ENCODE measurements at places on chromosomes 4 and X. TPM values are rescaled to one million over a fixed set of nuclear protein-coding genes. Genes with fewer than 3 reads are reported as not detected.
A peak's percentile ranks its signal among the peaks of the same experiment; 100 is the strongest.

DNA sequence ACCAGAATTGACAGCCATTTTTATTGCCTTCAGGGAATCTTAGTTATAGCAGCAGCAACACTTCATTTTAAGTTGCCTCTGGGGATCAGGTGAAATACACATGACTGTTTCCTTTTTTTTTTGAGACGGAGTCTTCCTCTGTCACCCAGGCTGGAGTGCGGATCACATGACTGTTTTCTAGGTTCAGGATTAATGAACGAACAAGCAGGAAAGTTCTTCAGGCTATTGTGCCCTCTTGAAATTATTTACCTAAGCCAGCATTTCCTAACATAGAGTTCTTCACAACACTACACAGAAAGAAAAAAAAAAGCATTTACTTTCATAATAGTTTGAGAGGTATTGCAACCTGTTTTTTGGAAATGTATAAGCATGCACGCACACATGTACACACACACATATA, 2032.8 kb downstream of the PCDH7 start:
- DNase-seq: no peak

GRCh38 chr4:147749811-147750321, 18.0 kb downstream of the ARHGAP10 start:
- DNase-seq: no peak

- DNase-seq: no peak
Measured at GRCh38 chrX:72662020-72662747, 51.9 kb downstream of the PHKA1 start.

The IBSP gene
- not detected for total RNA-seq

The PLP1 gene
- 0.27 TPM for total RNA-seq

The CCDC160 gene
- not detected for total RNA-seq

GRCh38 chr4:82968972-82969371, 41.7 kb downstream of the LIN54 start:
- no peak for DNase-seq

DNA sequence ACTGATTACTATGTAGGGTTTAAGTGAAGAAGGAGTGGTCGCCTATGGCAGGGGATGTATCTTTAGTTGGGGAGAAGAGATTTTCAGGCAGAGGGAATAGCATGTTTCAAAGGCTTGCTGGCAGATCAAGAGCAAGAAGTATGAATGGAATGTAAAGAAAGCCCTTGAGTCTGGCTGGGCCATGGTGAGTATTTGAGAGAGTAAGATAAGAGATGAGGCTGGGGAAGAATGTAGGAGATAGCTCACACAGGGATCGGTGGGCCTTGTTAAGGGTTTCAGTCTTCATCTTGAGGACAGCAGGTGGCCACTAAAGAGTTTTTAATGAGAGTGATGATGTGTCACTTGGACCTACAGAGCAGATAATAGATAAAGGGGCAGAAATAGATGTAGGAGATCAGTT, 319.1 kb upstream of the RPS6KA3 start:
- DNase-seq: no peak

DNA sequence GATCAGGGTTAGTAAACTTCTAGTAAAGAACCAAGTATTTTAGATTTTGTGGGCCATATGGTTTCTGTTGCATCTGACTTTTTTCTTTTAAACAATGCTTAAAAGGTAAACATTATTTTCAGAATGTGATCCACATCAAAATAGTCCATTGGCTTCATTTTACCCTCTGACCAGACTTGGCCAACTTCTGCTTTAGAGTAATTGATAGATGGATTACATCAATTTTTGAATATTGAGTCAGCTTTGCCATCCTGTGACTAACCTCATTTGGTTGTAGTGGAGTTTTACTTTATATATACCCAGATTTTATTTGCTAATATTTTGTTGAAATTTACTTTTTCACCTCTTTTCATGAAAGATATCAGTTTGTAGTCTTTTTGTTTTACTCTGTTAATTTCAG, 559.8 kb downstream of the TLL1 start:
- DNase-seq: no peak

The SLC9A7 gene
- 5.4 TPM for total RNA-seq

DNA sequence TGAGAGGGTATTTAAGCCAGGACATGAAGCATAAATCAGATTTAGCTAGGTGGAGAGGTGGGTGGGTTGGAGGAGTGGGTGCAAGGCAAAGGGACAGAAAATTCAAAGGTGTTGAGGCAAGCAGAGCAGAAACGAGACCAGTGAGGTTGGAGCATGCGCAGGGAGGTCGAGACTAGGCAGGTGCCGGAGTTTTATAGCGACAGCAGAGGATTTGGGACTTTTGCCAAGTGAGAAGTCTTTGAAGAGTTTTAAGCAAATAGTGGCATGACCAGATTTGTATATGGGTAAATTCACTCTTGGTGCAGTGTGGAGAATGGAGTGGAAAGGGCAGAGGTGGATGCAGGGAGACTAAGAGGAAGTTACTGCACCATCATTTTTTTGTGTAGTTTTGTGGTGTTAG, 107.0 kb upstream of the TLR2 start:
- peak; percentile 29 for DNase-seq

- no peak for DNase-seq
Measured at GRCh38 chrX:53486285-53486684, 52.1 kb upstream of the HSD17B10 start.

The CLIC2 gene
- total RNA-seq: 0.28 TPM

The MSX1 gene
- total RNA-seq: 13.8 TPM

DNA sequence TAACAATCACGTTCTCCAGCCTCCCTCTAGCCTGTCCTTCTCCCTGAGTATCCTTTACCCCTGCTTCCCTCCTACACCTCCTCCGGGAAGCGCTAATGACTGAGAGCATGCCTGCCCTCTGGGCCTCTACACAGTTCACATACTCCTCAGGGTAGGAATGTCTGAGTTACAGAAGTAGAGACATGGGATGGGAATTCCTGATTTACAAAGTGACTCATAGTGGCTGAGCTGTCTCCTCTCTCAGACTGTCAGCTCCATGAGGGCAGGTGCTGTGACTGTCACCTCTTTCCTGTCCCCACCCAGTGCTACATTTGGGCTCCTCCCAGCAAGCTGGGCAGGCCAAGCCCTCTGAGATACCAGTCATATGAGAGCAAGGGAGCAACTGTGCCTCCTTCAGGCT, 2.6 kb downstream of the LAS1L start:
- no peak for DNase-seq

- no peak for DNase-seq
Measured at GRCh38 chr4:169907705-169908104, 118.5 kb downstream of the MFAP3L start.

The TCEAL2 gene
- not detected for total RNA-seq

DNA sequence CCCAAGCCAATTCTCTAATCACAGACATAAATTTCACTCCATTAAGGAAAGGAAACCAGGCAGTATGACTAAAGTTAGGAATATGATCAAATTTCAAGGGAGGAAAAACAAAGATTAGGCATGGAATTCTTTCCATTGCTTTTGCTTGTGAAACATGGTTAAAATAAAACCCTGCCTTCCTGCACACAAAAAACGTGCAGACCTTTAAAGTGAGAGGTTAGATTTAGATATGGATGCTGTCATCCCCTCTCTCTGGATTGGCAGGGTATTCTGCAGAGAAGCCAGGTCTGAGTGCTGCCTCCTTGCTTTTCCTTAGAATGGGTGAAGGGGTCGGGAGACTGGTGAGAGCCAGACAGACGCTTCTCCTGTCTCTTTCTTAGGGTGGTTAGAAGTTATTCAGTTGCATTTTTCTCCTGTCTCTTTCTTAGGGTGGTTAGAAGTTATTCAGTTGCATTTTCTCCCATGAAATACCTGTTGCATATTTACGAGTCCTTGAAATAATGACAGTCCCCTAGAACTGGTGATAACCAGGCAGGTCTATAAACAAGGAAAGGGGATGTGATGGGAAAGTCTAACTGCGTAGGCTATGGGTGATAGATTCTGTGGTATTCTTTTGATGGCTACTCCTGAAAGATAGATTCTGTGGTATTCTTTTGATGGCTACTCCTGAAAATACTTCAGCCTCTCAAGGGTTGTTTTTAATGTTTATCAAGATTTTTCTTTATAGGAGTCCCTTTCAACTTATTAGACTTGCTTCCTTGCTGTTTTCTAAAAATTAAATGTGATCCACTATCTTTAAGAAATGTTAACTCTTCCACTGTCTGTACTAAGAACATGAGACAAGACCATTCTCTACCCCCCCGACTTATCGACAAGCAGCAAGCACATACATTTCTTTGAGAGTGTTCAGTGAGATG, 163.6 kb downstream of the SPRY1 start:
- peak; percentile 68 for DNase-seq

GRCh38 chr4:153344131-153345011, at the start of gene MND1:
Gene MND1, plus strand, starts transcription at chr4:153344688. Its CDS starts 50 bp downstream, at chr4:153344738.
- DNase-seq: peak; percentile 64

DNA sequence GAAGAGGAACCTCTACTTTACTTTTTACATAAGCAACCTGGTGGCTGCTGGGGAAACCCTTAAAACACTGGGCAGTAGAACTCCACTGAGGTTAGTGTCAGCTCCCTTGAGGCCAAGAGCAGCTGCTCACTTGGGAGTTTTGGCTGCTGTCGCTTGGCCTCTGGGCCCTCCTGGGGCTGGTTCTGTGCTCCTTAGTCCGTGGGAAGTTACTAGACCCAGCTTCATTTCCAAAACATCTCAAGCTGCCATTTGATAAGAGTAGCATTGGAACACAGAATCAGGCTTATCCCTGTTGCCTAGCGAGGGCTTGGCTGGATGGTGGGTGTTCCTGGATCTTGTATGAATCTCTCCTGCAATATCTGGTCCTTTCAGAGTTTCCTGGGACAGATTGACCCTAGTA, 26.1 kb downstream of the RNF4 start:
- DNase-seq: no peak

The NUDT11 gene
- not detected for total RNA-seq

DNA sequence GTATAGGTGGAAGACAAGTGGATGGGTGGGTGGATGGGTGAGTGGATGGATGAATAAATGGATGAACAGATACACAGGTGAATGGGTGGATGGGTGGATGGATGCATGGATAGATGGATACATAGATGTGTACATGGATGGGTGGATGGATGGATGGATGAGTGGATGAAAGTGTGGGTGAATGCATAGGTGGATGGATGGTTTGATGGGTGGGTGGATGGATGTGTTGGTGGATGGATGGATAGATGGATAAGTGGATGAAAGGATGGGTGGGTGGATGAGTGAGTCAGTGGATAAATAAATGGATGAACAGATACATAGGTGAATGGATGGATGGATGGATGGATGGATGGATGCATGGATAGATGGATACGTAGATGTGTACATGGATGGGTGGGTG, 1.6 kb downstream of the CRLF2 start:
- no peak for DNase-seq

The CCNB3 gene
- 0.11 TPM for total RNA-seq

The RHOXF2B gene
- not detected for total RNA-seq

The TMPRSS11B gene
- not detected for total RNA-seq

The HS3ST1 gene
- not detected for total RNA-seq

The UNC5C gene
- not detected for total RNA-seq

- peak; percentile 30 for DNase-seq
Measured at GRCh38 chr4:92387459-92388069, 83.8 kb downstream of the GRID2 start.

DNA sequence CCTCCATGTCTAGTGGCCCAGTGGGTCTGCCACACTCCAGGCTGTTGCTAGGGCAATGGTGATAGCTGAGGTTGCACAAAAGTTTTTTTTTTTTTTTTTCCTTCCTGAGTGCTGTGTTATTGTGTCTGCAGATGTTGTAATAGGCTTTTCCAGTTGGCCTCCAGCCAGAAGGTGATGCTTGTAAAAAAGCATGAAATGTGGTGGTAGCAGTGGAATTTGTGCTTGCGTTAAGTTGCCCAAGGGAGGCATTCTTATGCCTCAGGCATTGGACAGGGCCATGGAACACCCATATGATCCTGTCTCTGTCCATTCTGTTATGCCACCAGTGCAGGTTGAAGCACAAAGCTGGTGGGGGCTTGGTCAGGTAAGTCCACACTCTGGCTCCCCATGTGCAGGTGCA, 660.5 kb upstream of the SPANXN1 start:
- no peak for DNase-seq

- DNase-seq: no peak
Measured at GRCh38 chr4:152516156-152516555, 19.7 kb downstream of the FBXW7 start.

GRCh38 chr4:78337244-78338020, 214.1 kb upstream of the ANXA3 start:
- DNase-seq: no peak

- no peak for DNase-seq
Measured at GRCh38 chr4:108342325-108342970, 173.7 kb upstream of the LEF1 start.

The SASH3 gene
- total RNA-seq: not detected

DNA sequence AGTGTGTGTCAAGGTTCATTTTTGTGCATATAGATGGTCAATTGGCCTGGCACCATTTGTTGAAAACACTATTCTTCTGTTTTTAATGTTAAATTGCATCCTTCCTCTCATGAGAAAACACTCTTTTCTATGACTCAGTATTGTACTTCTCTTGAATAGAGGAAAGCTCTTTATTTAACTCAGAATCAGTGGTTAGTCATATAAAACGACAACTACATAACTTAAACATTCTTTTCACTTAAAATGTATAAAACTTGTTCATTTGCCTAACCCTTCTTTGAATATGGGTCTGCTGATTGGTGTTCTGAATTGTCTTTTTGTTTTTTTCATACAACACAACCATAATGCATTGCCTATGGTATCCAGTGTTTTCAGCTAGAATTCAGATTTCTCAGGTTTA, 17.2 kb upstream of the MRPL1 start:
- no peak for DNase-seq

GRCh38 chr4:96103086-96103485, 263.2 kb downstream of the PDHA2 start:
- no peak for DNase-seq

GRCh38 chr4:186829097-186829496, 105.4 kb upstream of the FAT1 start:
- no peak for DNase-seq

- no peak for DNase-seq
Measured at GRCh38 chr4:1976416-1977352, 32.1 kb downstream of the NELFA start.

DNA sequence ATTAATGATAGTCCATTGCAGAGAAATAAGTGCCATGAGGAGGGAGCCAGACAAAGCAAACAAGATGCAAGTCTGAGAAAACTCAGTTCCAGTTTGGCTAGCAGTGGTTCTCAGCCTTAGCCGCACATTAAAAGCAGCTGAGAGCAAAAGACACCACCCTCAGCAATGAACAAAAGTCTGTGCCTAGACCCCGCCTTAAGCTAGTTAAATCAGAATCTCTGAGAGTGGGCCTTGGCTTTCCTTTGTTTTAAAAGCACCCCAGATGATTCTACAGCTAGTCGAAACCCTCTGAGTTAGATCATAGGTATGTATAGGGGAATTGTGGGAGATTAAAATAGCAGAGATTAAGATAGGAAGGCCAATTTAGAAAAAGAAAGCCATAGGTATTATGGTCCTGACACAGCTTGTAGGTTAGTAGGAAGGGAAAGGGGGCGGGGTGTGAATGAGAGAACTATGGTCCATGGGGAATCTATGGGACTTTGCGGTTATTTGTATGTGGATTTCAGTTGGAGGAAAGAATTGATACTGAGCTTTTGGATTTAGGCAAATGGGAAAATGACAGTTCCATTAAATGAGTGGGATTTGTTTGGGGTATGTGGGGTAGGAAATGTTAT, 12.0 kb downstream of the SPRY1 start:
- no peak for DNase-seq

GRCh38 chr4:19224820-19225219, 1026.9 kb upstream of the SLIT2 start:
- no peak for DNase-seq

GRCh38 chr4:24570574-24571236, 13.6 kb downstream of the DHX15 start:
- DNase-seq: no peak

The MAGEC2 gene
- total RNA-seq: not detected

Data from HepG2 (cell line).